ENCODE measurements at places on chromosomes 13 and 19. TPM values are rescaled to one million over a fixed set of nuclear protein-coding genes. Genes with fewer than 3 reads are reported as not detected.

The SMIM17 gene
- not detected for total RNA-seq

The OR10H1 gene
- total RNA-seq: not detected

DNA sequence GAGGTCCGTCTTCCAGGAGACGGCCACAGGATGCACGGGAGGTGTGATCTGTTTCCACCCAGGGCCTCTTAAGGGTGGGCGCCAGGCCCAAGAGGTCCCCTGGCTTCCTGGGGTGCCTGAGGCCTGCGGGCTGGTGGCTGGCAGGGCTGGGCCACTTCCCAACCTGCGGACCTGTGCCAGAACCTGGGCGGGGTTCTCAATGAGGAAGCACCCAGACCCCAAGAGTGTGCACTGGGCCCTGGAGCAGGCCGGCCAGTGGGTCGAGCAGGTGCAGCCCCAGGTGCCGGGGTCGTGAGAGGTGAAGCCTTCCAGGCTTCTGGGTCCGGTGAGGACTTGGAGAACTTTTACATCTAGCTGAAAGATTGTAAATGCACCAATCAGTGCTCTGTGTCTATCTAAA lies 6.7 kb upstream of the MICU2 start:
- DNase-seq: no peak
- no peak overlapping the region for H3K27ac ChIP-seq
- no peaks in the 10 kb centered on the region for H3K36me3 ChIP-seq
- H3K4me1 ChIP-seq: no peaks in the 10 kb centered on the region
- H3K27me3 ChIP-seq: no peaks in the 10 kb centered on the region
- no peak overlapping the region for H3K4me3 ChIP-seq

- DNase-seq: no peak
- H3K4me1 ChIP-seq: peaks cover 31% of the 10 kb centered on the region
- H3K4me3 ChIP-seq: no peak overlapping the region
- H3K27me3 ChIP-seq: peaks cover 62% of the 10 kb centered on the region
These were observed 2.8 kb upstream of the ONECUT3 start for GRCh38 chr19:1750343-1751021.

GRCh38 chr13:96252903-96253302 lies 163.0 kb downstream of the HS6ST3 start:
- H3K4me1 ChIP-seq: no peaks in the 10 kb centered on the region
- no peak for DNase-seq
- H3K36me3 ChIP-seq: no peaks in the 10 kb centered on the region
- no peaks in the 10 kb centered on the region for H3K27me3 ChIP-seq
- no peak overlapping the region for H3K27ac ChIP-seq
